ENCODE measurements at places on chromosomes 6 and 20. TPM values are rescaled to one million over a fixed set of nuclear protein-coding genes. Genes with fewer than 3 reads are reported as not detected.

RALGAPA2 gene
- 25.1 TPM for total RNA-seq

PDE7B gene
- 0.14 TPM for total RNA-seq

TXLNB gene
- total RNA-seq, result 0.69 TPM

TUBB2B gene
- not detected for total RNA-seq

ELOVL2 gene
- not detected for total RNA-seq

TMC2 gene
- not detected for total RNA-seq

ID4 gene
- total RNA-seq, result not detected

ZBTB2 gene
- 28.9 TPM for total RNA-seq

IL20RA gene
- not detected for total RNA-seq

CST5 gene
- total RNA-seq, result not detected

C20orf202 gene
- 0.25 TPM for total RNA-seq

DEFB121 gene
- total RNA-seq, result not detected

NTSR1 gene
- 0.33 TPM for total RNA-seq

Data from activated naive CD8-positive, alpha-beta T cell treated with anti-CD3 and anti-CD28 coated beads, Interleukin-2, amount 10 ng/mL, durations not matched to agents 7 days and 5 days (primary cell).